Stimulated activated CD8-positive, alpha-beta memory T cell treated with anti-CD3 and anti-CD28 coated beads, Interleukin-2, amount 100 ng/mL, for 48 hours (primary cell): ENCODE measurements at places on chromosomes 7 and 10.

- DNase-seq: no peak
Observed at GRCh38 chr10:5752301-5752871, 60.8 kb downstream of the GDI2 start.

GRCh38 chr10:29245476-29245875 is 43.4 kb upstream of the LYZL1 start:
- no peak for DNase-seq

GRCh38 chr10:94358480-94358879 is 4.3 kb downstream of the NOC3L start:
- DNase-seq: no peak

DNA sequence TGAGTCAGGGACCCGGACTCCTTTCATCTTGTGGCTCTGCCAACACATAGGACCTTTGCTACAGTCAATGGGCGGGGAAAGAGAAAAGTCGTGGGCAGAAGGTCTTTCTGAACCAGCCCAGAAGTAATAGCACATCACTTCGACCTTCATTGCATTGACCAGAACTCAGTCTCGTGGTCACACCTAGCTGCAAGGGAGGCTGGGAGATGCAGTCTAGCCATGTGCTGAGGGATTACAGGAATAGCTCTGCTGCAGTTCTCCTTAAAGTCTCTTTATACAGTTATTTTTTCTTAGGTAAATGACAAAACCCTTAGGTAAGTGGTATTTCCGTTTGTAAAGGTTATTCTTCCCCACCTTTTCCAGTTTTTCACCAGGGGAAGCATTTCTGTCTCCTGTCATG is 25.4 kb downstream of the WIPF3 start:
- no peak for DNase-seq

GRCh38 chr10:130022086-130022485 is 58.0 kb upstream of the EBF3 start:
- no peak for DNase-seq

GRCh38 chr7:23021596-23021995 is 7.7 kb upstream of the HYCC1 start:
- DNase-seq: no peak

DNA sequence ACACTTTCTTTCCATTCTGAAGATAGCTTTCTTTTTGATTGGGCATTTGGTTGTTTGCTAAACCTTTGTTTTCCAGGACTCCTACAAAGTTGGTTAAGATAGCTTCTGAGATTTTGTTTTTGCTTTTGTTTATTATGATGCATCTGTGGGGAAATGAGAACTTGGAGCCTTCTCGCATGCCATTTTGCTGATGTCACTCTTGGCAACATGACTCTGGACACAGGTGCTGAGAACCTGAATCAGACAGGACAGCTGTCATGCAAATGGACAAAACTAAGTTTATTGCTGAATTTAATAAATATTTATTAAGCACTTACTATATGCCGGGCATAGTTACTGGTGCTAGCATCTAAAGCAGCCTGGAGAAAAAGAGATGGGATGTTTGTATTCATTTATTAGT is 274.1 kb downstream of the ZEB1 start:
- DNase-seq: no peak
